ENCODE measurements at places on chromosomes 2 and 18.

DNA sequence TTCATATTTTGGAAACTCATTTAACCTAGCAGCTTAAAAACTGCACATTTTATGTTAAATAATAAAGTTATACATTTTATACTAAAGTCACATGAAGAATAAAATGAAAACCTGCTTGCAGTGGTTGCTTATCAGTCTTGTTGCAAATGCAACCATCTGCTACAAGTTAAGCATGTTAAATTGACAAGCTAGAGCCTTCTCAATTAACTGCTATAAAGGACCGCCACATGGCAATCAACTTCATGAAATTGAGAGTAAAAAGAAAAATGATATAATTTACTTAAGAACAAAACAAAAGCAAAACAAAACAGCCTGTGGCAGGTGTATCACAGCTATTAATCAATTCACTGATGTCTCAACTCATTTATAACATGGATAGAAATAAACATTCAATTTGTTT is 78.7 kb downstream of the RTTN start:
- no peak for DNase-seq

DNA sequence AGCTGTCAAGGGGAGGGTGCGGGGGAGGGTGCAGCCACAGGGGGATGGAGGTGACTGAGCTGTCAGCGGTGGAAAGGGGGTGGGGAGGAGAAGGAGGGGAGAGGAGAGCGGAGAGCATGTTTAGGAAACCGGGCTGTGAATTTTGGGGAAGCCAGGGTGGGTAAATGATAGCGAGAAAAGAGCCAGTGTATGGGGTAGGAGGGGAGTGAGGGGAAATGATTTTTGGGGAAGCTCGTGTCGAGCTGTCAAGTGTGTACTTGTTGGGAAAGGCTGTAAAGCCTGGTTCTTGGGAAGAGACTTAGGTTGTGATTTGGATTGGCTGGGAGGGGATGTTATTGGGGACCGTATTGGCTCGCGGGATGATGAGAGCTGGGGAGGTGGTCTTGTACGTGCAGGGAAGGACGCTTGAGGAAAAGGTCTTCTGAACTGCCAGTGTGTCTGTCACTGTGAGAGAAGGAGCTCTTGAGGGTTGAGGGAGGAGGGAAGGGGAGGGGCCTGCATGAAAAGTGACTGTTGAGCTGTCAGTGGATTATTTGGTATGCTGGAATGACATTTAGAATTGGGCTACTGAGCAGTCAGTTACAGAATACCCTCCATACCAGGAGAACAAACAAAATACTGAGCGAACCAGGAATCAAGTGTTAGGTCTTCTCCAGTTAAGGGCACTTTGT is 1.0 kb downstream of the UBR3 start:
- peak; percentile 59 for DNase-seq

DNA sequence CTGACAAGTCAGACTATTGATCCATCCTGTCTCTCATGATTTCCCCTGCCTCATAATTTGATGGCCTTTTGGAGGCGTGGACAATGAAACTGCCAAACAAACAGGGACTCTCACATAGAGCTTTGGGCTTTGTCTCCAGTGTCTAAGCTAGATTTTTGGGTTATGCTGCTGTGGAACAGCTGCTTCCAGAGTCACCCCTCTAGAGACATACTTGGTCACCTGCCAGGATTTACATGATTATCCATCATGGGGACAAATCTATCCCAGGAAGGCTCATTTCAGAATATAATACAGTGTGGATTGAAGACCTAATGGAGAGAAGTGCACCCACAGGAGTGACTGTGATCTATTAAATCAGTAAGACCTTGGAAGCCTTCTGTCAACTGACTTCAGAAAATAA is 159.6 kb downstream of the SLC8A1 start:
- DNase-seq, result no peak

DNA sequence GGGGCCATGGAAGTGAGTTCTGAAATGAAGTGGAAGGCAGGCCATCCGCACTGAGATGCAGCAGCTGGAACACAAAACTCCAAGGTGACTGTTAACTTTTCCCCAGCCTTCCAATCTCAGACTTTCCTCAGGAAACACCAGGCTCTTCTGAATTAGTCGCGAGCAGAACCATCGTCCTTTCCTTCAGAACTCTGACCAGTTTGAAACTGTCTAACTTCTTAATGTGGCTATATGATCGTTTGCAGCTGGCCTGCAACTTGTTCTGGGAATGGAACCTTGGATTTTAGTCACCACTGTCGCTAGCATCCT is 620 bp upstream of the RPL37A start:
- no peak for DNase-seq

GRCh38 chr2:41706286-41706685 is 341.5 kb upstream of the PKDCC start:
- DNase-seq, result no peak

GRCh38 chr2:152558158-152558984 is 158.9 kb downstream of the PRPF40A start:
- DNase-seq, result no peak

- DNase-seq, result no peak
Measured at GRCh38 chr2:506451-506850, 170.8 kb downstream of the TMEM18 start.

- no peak for DNase-seq
Measured at GRCh38 chr2:65049010-65049639, 7.1 kb upstream of the CEP68 start.

DNA sequence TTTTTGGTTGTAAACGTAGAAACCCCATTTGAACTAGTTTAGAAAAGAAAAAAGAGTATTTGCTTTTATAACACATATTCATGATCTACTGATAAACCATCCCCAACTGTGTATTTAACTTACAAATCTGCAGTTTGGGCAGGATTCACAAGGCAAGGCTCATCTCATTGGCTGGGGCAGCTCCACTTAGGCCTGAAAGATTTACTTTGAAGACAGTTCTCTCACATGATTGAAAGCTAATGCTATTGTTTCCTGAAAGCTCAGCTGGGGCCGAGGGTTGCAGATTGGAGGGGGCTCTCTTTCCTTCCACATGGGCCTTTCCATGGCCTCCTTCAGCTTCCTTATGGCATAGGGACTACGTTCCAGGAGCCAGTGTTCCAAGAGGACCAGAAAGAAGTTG is 47.4 kb downstream of the ARHGAP15 start:
- DNase-seq, result no peak

DNA sequence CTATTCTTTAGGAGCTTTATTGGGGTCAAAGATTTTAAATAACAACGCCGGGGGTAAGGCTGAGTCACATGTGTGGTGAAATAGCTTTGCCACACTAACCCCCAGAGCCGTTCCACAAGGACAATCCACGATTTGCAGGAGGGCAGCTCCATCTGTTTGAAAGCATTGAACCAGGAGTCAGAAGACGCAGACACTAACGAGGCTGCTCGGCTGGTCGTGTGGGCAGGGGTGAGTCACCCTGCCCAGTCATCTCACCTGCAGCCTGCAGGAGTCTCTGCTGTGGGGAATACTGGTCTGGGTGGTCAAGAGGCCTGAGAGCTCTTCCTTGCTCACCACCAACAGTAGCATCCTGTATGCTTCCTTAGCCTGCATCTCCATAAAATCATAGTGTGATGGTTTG is 149.2 kb upstream of the NCK2 start:
- DNase-seq, result peak; percentile 42

GRCh38 chr18:59624369-59624765 is 72.9 kb downstream of the CCBE1 start:
- no peak for DNase-seq

DNA sequence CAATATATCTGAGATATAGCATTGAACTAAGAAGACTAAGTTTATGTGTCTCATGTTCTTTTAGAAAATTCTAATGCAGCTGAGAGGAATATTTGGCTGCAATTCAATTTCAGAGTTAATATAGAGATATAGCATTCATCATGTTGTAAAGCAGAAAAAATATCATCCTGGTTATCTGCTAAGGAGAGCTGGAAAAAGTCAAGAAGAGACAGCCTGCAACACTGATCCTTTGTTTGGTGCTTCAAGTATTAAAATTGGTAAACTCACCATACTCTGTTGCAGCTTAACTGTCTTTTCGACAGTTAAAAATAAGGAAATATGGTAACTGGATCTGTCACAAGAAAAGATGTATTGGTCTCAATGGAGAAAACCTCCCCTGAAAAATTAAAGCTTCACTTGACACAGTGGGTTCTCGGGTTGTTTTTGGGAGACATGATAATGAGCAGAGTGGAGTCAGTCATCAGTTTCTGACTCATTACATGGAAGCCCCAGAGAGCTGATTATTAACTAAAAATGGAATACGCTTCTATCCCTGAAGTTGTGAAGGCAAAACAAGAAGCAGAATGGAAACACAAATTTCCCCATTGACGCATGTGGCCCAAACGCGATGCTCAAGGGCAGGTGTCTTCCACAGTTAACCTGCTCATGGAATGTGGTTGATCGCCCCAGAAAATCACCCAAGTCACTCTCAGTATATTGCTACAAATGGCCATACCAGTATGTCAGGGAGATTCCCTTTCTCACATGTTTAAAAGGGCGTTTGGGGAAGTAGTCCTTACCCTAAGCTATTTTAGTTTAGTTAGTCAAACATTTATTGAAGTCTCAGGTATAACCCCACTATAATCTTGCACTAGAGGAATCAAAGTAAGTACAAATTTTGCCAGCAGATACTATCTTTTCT is 8.2 kb downstream of the BCL2 start:
- DNase-seq, result no peak

- peak; percentile 45 for DNase-seq
Measured at GRCh38 chr2:10668402-10669012, 21.3 kb downstream of the NOL10 start.

DNA sequence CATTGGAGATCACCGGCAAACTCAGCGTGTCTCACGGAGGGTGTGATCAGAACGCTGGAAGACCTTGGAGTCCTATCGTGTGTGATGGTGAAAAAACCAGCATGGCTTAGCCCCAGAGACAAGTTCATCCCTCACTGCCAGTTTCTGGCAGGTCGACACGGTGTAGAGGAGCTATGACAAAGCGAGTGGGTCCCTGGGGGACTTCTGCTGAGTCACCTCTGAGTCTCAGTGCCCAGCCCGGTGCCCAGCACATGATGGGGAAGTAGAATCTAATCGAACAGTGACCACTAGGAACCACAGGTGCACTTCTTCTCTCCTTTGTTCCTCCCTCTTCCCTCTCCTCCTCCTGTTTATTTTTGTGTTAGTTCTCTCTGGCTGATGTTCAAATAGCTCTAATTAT is 45.9 kb upstream of the KCNF1 start:
- DNase-seq, result no peak

- DNase-seq, result no peak
Measured at GRCh38 chr2:227653419-227653818, 13.2 kb upstream of the SCYGR5 start.

DNA sequence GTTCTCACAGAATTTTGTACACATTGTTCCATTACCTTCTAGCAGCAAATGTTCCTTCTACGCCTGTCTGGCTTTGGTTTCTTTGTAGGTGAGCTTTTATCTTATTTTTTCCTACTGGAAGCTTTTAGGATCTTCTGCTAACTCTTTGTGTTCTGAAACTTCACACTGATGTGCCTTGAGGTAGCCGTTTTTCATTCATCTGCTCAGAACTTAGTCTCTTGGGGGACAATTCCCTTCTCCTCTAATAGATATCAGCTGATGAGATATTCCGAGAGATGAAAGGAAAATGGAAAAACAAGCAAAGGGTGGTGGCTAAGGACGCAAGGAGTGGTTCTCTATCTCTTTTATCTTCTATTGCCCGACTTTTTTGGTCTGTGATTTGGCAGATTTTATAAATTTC is 27.8 kb upstream of the LPIN1 start:
- no peak for DNase-seq

DNA sequence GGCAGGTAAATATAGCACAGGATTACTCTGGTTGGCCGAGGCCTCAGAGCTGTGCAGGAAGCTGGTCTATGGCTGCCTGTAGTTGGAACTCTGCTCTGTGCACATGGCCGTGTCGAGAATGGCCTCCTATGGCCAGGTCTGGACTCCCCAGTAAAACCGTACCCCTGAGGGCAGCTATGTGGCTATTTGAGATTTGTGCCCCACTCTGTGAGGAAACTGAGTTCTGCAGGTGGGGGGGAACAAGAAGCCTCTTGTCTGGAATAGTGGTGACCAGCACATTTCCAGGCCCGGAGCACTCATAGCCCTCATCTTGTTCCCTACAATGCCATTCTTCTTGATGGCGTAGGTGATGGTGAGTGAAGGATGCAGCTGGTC is 15.0 kb upstream of the TEX51 start:
- no peak for DNase-seq

DNA sequence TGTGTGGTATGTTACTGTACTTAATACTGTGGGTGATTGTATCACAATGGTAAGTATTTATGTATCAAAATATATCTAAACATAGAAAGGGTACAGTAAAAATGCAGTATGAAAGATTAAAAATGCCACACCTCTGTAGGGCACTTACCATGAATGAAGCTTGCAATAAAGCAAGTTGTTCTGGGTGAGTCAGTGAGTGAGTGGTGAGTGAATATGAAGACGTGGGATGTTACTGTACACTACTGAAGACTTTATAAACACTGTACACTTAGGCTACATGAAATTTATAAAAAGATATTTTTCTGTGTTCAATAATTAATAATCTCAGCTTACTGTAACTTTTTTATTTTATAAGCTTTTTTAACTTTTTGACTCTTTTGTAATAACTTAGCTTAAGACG is 1162.4 kb upstream of the NRXN1 start:
- DNase-seq, result no peak

DNA sequence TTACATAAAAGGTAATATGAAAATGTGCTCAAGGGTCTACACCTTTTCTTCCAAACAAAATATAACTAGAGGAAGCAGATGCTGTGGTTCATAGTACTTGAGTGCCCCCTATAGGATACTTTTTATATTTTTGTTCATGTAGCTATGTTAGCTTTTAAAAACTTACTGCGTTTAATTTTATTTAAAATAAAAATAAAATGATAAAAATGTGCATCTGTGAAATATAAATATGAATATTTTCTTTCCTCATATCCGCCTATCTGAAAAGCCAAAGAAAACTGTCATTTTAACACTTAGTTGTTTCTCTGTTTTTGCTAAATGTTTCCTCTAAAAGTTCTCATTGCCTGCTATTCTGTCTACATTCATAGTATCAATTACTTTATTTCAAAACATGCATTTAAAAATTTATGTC is 9.6 kb upstream of the LRP1B start:
- no peak for DNase-seq

- DNase-seq, result no peak
Measured at GRCh38 chr18:55314031-55314430, 274.0 kb downstream of the TCF4 start.

DNA sequence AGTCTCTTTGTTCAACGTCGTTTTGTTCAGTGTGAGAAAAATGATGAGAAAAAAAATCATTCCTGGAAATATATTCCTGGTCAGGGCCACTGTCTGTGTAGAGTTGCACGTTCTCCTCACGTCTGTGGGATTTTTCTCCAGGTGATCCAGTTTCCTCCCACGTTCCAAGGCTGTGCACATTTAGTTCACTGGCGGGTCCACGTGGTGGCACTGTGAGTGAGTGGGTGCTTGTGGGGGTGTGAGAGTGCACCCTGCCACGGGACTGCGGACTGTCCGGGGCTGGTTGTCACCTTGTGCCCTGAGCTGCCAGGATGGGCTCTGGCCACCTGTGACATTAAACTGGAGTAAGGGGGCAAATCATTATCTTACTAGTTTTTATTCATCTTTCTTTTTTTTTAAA is 30.3 kb upstream of the ACYP2 start:
- DNase-seq, result no peak

GRCh38 chr2:43127941-43128558 is 98.4 kb downstream of the ZFP36L2 start:
- no peak for DNase-seq

- no peak for DNase-seq
Measured at GRCh38 chr2:59787095-59787494, 766.4 kb downstream of the BCL11A start.

- DNase-seq, result no peak
Measured at GRCh38 chr18:35174093-35174731, 66.6 kb upstream of the ZNF397 start.

Data from activated T-cell treated with anti-CD3 and anti-CD28 coated beads, Interleukin-2, amount 50 U/mL, for 72 hours (primary cell).